ENCODE measurements at places on chromosomes 4 and X. TPM values are rescaled to one million over a fixed set of nuclear protein-coding genes. Genes with fewer than 3 reads are reported as not detected.

The TCEAL5 gene
- not detected for total RNA-seq

The HTN1 gene
- not detected for total RNA-seq

The RBMXL3 gene
- total RNA-seq, result not detected

The CLNK gene
- total RNA-seq, result not detected

The PRR32 gene
- total RNA-seq, result not detected

The GLOD5 gene
- total RNA-seq, result not detected

The CLIC2 gene
- total RNA-seq, result 1.4 TPM

The AP1S2 gene
- 2.4 TPM for total RNA-seq

The PRKG2 gene
- not detected for total RNA-seq

The RP2 gene
- 6.3 TPM for total RNA-seq

The GRID2 gene
- not detected for total RNA-seq

The PPP2R2C gene
- total RNA-seq, result 0.55 TPM

The ASB9 gene
- total RNA-seq, result not detected

The UGT2B17 gene
- not detected for total RNA-seq

The RAB41 gene
- not detected for total RNA-seq

The MTTP gene
- not detected for total RNA-seq

The SLC10A6 gene
- total RNA-seq, result not detected

The AMBN gene
- not detected for total RNA-seq

The COL25A1 gene
- not detected for total RNA-seq

The TSR2 gene
- total RNA-seq, result 38.0 TPM

The SSX2B gene
- not detected for total RNA-seq

The GRIA3 gene
- not detected for total RNA-seq

The SPANXC gene
- not detected for total RNA-seq

The UBQLN2 gene
- total RNA-seq, result 3.6 TPM

The TEX13D gene
- total RNA-seq, result not detected

The VCX2 gene
- not detected for total RNA-seq

The SUPT20HL2 gene
- not detected for total RNA-seq

The ZMAT1 gene
- total RNA-seq, result 1.6 TPM

The FGFBP2 gene
- total RNA-seq, result not detected

The CSAG3 gene
- not detected for total RNA-seq

The GRIPAP1 gene
- total RNA-seq, result 22.9 TPM

The MAGEA1 gene
- total RNA-seq, result not detected

The MAGEA8 gene
- not detected for total RNA-seq

The PSAPL1 gene
- total RNA-seq, result not detected

The C4orf51 gene
- not detected for total RNA-seq

The LRRC66 gene
- not detected for total RNA-seq

The YY2 gene
- total RNA-seq, result not detected

The SOWAHD gene
- not detected for total RNA-seq

The FGF5 gene
- total RNA-seq, result 0.92 TPM

The PNMA5 gene
- total RNA-seq, result not detected

The ADH1A gene
- not detected for total RNA-seq

The CCDC120 gene
- 0.98 TPM for total RNA-seq

The NMU gene
- not detected for total RNA-seq

The SMIM10 gene
- 0.43 TPM for total RNA-seq

The PLAC8 gene
- total RNA-seq, result 106 TPM

The PRSS12 gene
- total RNA-seq, result not detected

The FRMPD3 gene
- not detected for total RNA-seq

The ENPEP gene
- total RNA-seq, result not detected

The SCRG1 gene
- not detected for total RNA-seq

The CXCL13 gene
- not detected for total RNA-seq

The AVPR2 gene
- total RNA-seq, result 0.25 TPM

The BEX4 gene
- 61.7 TPM for total RNA-seq

The ODAPH gene
- total RNA-seq, result not detected
